Body of pancreas (tissue), 4 donors: ENCODE measurements at places on chromosomes 5 and 9.

DNA sequence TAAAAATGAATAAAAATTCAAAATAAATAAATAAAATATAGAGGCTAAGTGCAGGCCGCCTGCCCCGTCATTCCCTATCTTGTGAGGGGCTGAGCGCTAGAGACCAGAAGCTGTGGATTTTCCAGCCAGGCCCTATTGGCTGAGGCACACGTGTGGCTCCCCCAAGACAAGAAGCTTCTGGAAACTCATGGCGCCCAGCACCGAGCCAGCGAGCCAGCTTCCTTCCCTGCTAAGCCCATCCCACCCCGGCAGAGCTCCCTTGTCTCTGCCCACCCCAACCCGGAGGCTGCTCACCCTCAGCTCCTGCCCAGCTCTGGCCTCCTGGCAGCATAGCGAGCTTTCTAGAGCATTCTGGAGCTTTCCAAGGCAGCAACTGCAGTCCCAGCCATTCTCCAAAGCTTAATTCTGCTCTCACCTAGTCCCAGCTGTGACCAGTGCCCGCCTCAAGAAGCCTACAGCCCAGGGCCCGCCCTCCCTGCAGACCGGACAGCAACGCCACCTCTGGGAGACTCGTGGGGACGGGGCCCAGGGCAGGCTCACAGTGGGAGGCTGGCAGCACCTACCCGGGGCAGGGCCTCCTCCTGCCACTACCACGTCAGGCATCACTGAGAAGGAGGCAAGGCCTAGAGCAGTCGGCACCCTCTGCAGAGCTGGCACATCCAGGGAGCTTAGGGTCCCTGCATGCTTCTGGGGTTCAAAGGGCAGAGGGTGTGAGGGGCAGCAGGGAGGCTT lies 23.2 kb upstream of the TMEM250 start:
- DNase-seq: no peak

DNA sequence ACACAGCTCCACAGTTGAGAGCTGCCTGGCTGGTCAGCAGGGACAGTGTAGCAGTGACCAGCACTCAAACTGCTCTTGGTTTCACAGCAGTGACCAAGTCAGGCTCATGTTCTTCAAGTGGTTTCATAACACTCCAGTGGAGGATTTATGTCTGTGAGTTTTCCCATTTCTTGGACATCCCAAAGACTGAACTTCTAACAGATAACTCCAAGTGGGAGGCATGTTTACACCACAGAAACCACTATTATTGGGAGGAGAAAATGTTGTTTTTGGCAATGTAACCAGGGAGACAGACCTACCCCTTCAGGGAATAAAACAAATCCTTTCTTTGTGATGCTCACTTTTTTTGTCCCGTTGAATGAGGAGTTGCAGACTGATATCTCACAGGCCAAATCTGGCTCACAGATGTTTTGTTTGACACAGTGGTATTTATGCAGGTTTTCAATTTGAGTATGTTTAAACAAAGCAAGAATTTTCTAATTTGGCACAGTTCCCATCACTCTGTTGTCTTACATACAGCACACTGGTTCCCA lies 141.5 kb downstream of the RMI1 start:
- no peak for DNase-seq

GRCh38 chr5:18114151-18114757 lies 480.0 kb downstream of the TAF11L14 start:
- DNase-seq: no peak

DNA sequence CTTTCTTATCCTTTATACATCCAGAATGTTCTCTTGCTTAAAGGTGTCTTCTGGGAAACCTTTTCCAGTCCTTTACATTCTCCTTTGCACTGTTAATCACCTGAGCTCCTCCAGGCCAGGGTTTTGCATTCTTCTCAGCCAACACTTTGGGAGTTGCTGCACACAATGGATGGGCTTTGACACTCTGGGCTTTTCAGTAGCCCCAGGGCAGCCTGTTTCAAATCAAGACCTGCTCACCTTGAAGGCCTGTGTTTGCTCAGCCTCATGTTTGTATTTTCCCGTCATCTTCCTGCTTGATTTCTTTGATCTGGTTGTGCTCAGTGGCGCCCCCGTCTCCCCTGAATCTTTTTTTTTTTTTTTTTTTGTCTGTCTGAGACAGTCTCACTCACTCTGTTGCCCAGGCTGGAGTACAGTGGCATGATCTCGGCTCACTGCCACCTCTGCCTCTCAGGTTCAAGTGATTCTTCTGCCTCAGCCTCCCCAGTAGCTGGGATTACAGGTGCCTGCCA lies 41.0 kb downstream of the DMRT1 start:
- no peak for DNase-seq

DNA sequence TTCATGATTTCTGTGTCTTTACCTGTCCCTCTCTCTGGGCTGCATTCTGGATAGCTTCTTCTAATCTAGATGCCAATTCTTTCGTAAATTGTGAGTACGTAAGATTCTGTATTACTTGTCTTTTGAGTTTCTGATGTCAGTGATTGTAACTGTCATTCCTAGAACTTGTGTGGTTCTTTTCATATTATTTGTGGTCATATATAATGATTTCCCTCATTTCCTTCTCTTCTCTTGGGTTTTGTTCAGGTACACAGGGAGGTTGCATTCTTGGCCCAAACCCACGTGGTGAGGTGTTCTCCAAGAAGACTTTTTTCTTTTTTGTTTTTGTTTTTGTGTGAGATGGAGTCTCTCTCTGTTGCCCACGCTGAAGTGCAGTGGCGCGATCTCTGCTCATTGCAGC lies 13.8 kb downstream of the UGCG start:
- DNase-seq: no peak
